AML-193 (cell line): ENCODE measurements at places on chromosomes 6 and 20.

DNA sequence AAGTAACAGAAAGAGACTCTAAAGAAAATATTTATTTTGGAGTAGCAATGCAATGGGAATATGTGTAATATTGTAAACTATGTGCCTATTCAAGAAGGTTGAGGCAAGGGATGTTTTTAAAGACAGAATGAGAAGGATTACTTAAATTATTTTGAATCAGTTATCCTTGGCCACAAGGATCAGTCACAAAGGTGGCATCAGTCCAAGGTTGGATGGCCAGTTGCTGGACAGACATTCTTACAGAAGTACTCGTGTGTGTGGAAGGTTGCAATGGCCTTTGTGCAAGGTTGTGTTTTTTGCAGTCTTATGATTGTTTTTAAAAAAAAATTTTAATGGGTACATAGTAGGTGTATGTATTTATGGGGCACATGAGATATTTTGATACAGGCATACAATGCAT is 2.0 kb downstream of the QRSL1 start:
- no peak for DNase-seq

DNA sequence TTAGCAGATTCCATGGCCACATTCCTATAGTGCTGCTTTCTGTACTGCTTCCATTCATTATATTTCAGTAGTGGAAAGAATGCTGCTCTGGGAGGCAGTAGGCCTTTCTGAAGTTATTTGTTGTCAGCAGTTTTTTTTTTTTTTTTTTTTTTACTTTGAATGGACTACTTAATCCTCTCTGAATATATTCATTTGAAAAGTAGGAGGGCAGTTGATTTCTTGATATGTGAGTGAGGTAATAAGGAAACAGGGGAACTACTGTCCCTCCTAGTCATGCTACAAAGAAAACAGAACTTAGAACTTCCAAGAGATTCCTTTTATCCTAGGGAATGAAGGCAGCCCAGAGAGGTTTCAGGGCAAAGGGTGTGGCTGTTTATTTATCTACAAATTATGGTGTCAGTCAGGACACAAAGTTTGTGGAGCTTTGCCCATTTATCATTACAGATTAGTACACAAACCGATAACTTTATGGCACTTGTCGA is 155.9 kb downstream of the JARID2 start:
- DNase-seq = no peak

- DNase-seq = no peak
These were observed 45.4 kb downstream of the RAB44 start for GRCh38 chr6:36743032-36743431.

DNA sequence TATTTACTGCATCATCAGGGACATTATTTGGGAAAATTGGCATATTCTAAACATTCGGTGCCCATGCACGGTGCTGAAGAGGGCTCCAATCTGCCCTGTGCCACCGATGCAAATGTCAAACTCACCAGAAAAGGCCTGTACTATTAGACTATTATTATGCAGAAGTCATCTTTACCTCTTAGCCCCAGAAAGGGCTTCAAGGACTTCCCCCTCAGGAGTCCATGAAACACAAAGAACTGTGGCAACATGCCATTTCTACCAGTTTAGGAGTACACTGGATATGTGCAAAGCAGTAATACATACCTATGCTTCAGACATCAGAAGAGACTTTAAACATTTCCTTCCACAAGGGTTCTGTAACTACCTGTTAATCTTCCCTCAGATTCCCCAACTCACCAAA is 8.6 kb downstream of the DIDO1 start:
- DNase-seq = no peak

DNA sequence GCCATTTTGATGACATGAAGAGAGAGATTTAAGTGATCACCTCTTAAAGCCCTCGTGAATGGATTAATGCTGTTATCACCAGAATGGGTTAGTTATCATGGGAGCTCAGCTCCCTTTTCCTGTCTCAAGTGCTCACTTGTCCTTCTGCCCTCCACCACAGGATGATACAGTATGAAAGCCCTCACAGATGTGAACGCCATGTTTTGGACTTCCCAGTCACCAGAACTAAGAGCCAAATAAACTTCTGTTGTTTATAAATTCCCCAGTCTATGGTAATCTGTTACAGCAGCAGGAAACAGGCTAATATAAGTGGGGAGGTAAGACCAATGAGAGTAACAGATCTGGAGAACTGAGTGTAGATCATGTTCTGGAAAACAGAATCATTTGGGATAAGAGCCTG is 493.2 kb downstream of the CDKAL1 start:
- no peak for DNase-seq
